AML-193 (cell line): ENCODE measurements at places on chromosomes 4 and X.

DNA sequence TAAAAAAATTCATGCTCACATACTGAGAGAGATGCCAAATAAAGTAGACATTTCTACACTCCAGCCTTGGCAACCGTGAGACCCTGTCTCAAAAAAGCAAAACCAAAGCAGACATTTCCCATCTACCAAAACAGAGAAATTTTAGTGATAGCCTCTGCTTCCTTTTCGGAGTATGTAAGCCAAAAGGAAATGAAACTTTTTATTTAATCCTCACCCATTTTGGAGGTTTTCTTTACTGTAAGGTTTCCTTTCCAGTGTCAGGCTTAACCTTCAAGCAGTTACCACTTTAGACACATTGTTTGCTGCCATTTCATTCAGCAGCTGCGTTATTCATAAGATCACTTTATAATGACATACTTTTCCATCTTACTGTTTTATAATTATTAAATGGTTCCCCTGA lies 15.9 kb downstream of the ADD1 start:
- no peak for DNase-seq

DNA sequence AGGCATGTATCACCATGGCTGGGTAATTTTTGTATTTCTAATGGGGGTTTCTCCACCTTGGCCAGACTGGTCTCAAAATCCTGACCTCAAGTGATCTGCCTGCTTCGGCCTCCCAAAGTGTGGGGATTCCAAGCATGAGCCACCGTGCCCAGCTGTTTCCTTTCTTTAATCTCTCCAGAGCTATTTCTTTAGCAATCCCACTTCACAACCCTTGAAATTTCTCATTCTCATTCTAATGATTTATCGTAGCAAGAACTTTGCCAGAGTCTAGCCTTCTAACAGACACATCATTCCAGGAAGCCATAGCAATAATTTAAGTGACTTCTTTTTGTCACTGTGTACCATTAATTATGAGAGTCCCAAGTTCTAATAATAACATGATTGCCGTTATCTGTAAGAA lies 68.6 kb downstream of the RXFP1 start:
- DNase-seq = no peak

DNA sequence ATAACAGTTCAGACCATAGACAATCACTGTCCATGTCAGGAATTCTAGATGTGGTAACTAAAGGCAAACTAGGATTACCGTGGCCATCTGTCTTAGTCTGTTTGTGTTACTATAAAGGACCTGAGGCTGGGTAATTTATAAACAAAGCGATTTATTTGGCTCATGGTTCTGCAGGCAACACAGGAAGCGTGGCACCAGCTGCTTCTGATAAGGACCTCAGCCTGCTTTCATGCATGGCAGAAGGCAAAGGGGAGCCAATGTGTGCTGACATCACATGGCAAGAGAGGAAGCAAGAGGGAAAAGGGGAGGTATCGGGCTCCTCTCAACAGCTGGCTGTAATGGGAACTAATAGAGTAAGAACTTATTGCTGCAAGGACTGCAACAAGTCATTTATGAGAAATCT lies 376.7 kb downstream of the GPM6A start:
- no peak for DNase-seq

GRCh38 chr4:151887031-151887815 lies 126.4 kb upstream of the GATB start:
- DNase-seq = peak; percentile 21

DNA sequence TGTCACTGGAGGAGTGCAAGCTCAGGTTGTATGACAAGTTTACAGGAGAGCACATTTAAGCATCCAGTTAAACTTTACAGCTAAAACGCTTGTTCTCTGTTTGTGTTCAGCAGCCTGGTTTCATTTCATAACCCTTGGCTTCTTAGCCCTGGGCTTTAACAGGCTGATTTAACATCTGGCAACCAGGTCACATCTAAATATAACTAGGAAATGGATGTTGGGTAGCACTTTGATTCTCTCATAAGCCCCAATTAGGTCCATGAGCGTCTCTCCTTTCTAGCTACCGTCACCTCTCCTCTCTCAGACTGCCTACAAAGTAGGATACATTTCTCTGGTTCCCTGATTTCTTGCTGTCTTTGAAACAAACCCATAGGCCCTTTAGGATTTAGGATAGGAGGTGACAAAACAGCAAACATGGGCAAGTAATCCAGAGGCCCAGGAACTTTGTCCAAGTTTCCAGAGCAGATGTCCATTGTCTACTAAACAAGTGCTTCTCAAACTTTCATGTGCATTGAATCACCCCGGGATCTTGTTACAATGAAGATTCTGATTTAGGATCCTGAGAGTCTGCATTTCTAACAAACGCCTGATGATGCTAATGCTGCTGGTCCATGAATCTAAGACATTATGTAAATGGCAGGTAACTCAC lies 22.5 kb downstream of the OTUD6A start:
- DNase-seq = no peak

DNA sequence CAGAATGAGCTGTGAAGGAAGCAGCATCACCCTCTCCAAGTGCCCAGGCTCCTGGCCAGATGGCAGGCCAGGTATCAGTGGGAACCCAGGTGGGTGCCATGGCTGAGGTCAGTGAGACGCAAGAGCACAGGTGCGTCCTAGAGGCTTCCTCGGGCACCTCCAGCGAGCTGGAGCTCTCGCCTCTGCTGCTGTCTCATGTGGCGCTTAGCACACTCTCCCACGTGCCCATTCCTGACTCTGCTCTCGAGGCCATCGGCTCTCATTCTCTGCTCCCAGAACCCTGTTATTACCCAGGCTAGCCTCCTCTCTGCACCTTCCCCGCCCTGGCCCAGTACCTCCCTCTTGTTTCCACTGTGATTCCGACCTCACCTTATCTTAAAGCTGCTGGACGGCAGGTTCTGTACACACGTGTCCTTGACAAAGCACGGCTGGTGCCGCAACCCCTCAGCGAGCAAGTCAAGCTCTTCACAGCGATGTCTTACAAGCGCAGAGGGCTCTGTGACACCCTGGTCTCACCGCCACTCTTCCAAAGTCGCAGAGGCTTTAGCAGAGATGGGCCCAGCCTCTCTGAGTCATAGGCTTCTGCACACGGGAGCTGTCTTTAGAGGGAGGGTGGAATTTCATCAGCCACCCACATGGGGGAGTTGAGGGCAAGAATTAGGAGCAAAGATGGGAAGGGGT lies 15.4 kb upstream of the MSANTD1 start:
- no peak for DNase-seq

DNA sequence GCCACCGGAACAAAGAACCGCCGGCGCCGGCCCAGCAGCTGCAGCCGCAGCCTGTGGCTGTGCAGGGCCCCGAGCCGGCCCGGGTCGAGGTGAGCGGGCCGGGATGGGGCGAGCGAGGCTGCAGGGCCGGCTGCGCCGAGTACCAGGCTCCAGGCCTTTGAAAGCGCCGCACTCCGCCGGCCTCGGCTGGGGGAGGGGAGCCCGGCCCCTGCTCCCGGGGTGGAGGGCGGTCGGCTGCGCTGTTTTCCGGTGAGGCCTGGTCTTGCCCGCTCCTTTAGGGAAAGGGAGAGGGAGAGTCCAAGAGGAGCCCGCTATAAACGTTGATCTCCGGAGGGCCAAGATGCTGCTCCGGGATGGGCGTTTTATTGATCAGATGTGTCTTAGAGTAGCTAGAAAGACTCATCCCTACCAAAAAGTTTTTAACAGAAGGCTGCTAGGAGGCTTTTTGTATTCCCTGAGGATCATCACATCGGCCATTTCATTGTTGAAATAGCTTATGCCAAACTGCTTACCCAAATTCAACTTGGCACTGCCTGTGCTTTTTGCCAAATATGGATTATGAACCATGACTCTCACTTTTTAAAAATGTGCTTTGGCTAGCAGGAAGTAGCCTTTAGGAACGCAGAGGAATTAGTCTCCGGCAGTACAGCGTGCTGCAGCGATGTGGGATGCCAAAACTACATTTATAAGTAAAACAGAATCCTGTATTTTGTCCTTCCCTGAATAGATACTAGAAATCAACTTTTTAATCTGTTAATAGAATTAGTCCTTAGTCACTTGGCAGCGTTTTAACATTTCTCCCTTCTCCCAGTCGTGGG lies 760 bp downstream of the TMEM165 start:
- DNase-seq = peak; percentile 18

- no peak for DNase-seq
Observed at GRCh38 chr4:174334628-174335027, 50.9 kb downstream of the CEP44 start.

DNA sequence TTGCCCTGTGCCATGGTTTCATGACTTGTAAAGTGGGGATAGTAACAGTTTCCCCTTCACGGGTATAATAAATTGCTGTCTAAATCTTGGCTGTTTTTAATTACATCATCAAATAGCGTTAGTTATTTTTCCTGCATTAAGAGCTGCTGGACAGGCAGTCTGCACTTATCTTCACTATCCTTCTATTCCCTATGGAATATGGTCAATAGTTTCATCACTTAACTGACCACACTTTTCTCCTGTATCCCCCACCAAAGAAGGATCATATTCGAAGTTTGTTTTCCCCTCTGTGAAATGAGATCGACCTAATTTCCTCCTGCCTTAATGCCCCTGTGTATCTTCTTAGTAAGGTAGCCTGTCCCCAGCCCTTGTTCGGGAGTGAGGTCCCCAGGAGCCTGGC lies 133.2 kb downstream of the SHROOM3 start:
- DNase-seq = no peak

DNA sequence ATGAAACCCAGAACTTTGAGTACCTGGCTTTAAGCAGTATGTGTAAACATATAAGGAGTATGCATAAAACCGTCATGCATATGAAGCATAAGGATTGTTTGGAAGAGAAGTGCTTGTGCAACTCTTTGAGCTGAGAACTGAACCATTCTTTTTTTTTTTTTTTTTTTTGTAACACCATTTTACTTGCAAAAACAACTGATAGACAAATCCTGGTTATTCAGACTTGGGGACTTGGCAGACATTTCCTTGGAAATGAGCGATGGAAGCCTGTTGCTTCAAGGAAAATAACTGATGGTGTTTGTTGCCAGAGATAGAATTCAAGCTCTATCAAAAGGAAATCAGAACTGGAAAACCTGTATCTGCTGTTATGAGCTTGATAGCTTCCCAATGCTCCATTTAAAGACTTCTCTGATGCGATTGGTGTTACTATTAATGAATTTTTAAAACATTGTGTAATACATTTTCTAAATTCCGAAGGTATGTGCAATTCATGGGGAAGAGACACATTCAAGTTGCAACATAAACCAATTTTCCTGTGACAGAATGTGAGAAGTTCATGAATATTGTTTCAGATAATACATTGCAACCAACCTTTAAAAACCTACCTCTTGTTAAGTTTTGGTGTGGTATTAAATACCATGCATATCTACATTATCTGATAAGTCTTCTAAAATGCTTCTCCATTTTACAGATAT lies 47.0 kb upstream of the FAT1 start:
- DNase-seq = no peak

DNA sequence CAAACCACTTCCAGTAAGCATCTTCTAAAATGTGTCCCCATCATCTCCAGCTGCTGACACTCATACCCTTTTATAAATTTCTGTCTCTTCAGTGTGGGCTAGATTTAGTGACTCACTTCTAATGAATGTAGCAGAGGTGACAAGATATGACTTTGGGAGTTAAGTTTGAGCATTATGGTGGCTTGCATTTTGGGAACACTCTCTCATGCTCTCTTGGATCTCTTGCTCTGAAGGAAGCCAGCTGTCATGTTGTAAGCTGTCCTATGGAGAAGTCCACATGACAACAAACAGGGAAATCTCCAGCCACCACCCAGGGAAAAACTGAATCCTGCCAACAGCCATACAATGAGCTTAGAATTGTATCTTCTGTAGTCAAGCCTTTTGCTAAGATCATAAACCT lies 691.3 kb upstream of the PCDH7 start:
- DNase-seq = no peak

- DNase-seq = no peak
Observed at GRCh38 chrX:44876086-44876485, 3.1 kb downstream of the KDM6A start.

GRCh38 chrX:8717354-8717753 lies 14.6 kb downstream of the ANOS1 start:
- DNase-seq = no peak

DNA sequence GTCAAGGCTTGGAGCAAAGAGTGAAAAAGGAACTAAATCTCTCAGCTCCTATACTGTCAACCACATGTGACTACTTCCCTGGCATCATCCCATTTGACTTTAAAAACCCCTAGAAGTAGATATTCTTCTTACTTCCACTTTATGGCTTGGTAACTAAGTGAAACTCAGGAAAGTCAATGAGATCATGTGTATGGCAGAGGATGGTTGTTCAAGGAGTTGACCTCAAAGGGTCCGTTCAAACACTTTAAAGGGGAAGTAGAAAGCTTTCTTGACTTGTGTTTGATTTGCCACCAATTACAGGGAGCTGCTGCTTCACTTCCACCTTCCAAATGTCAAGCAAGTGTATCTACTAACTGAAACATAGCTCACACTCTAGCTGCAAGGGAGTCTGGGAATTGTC lies 187.2 kb downstream of the RAB28 start:
- DNase-seq = no peak

GRCh38 chr4:127846061-127846460 lies 34.6 kb upstream of the PLK4 start:
- no peak for DNase-seq

- no peak for DNase-seq
Observed at GRCh38 chr4:3801931-3802550, 35.9 kb downstream of the ADRA2C start.

DNA sequence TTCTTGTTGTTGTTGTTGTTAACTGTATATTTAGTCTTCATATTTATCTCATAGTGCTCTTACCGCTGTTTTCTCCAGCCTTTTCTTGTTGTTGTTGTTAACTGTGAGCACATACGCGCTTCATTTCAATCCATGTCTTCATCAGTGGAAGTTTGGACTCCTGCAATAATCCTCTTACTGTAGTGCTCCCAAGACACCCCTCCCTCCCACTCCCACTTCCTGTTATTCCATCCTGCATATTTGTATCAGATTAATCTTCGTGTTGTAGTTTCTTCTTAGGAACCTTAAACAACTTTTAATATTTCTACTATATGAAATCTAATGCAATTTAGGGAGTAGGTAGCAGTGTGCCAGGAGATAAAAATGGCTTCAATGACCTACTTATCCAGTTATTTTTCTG lies 674.8 kb downstream of the RAPGEF2 start:
- DNase-seq = no peak

GRCh38 chrX:9611436-9612145 lies 146.7 kb downstream of the TBL1X start:
- DNase-seq = no peak

- DNase-seq = no peak
Observed at GRCh38 chr4:179880756-179881155, 2362.4 kb upstream of the TENM3 start.

DNA sequence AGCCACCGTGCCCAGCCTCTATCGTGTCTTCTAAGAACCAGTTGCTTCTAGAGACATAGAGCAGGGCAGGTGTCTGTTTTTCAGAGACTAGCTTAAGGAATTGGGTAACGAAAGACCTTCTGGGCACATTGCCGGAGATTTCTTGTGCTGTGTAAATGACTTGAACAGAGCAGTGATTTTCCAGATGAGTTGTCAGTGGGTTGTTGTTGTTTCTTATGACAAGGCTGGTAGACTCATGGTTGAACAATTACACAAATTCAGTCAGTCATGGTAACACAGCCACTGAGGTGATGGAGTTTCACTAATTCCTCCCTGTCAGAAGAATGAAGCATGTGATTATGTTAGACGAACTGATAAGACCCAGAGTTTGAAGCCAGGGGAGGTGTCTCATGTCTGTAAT lies 20.5 kb upstream of the DDX3X start:
- no peak for DNase-seq
